ENCODE measurements at places on chromosomes 5 and 9.

- no peak for DNase-seq
Observed at GRCh38 chr5:177610770-177611445, 11.0 kb downstream of the B4GALT7 start.

- DNase-seq: no peak
Observed at GRCh38 chr9:123394291-123395235, 38.6 kb downstream of the CRB2 start.

DNA sequence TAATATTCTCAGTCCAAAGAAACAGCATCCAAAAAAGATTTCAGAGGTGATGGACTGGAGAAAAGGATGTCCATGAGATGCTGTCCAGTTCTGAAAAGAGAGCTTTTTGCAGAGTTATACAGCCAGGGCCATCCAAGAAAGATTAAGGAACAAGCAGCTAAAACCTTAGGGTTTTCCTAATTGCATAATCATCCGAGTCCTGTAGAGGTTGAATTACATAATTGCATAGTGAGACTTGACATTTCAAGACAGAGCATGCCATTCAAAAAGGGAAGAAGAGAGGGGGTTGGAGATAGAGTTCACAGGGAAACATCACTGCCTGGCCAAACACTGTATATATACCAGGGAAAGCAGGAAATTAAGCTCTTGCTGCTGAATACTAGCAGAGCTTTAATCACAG, 1729.2 kb upstream of the WWC1 start:
- peak; percentile 1 for DNase-seq

DNA sequence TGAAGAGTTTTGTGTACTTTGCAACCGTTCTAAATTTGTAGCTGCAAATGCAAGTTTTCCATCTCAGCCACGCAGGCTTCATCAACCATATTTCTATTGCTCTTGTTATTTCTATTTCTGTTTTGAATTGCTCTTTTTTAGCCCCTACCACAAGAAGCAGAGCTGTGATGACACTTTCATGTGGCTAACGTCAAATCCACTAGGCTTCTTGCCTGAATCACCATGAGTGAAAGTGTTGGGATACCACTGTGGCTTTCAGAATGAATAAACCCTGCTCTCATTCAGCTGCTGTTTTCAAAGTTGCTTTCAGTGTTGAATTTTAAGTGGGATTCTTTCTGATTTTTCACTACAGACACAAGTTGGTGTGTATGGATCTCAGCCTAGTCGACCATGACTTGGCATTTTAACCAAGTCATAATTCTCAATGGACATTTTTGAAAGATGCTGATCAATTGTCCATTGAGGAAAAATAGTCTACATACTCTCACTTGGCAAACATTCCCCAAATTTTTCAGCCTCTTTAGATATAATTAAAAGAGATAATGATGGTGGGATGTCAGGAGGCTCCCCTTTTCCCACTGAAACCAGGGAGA, 41.0 kb upstream of the MTAP start:
- no peak for DNase-seq

DNA sequence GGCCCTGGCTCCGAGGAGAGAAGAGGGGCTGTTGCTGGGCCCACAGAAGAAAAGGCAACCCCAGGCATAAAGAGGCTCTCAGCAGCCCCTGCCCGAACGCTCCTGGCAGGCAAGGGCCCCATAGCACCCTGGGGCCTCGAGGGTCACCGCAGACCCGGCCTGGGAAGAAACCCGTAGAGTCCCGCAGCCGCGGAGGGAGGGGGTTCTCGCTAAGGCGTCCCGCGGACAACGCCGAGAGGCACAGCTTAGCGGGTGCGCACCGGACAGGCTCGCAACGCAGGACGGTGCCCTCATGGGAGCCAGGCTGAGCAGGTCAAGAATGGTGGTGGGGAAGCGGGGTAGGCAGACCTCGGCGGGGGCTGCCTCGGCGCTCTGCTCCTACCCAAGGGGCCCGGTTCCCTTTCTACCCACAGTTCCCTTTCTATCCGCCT, 6.7 kb downstream of the PITX1 start:
- DNase-seq: no peak

DNA sequence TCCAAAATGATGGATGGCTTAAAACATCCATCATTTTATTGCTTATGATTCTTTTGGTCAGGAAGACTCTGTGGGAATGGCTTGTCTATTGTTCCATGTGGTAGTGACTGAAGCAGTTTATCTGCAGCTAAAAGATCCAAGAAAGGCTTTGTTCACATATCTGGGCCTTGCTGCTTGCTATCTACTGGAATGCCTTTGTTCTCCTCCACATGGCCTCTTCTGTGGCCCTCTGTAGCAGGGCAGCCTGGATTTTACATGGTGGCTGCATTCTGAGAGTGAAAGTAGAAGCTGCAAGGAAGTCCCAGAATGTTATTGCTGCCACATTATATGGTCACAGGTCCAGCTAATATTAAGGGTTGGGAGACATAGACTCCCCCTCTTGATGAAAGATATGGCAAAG, 35.1 kb downstream of the DMXL1 start:
- no peak for DNase-seq

GRCh38 chr9:84781458-84781857, 111.9 kb downstream of the NTRK2 start:
- peak; percentile 42 for DNase-seq

GRCh38 chr9:70765946-70766345, 351.5 kb upstream of the KLF9 start:
- DNase-seq: no peak

DNA sequence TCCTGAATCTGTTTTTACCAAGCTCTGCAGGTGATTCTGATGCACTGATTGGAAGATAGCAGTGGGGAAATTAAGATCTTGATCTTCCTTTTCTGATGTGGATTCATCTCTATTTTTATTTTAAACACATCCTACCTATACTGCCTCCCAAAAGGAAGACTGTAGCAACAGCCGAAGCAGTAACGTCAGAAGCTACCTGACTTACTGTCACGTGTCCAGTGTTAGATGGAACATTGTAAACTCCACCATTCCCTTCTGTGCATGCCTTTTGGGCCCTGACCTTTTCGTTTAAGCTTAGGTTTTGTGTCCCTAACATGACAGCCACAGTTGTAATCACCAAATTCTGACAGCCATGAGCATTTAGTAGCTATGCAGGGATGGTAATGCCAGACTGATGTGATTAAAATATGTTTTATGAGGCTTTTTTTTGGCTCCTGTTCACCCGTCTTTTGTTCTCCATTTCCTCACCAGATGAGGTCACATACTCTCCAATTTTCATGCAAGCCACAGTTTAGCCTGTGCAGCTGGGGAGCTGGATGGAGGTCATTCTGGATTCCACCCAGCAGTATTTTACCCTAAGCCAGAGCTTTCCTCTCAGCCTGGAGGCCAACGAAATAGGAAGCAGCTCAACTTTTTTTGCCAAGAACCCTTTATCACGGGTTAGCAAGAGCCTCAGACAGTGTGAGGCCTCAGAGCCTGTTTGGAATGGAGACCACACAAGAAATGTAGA, 15.6 kb upstream of the FOXD1 start:
- DNase-seq: no peak

- peak; percentile 37 for DNase-seq
Observed at GRCh38 chr9:35649431-35650340, 1.0 kb downstream of the SIT1 start.

GRCh38 chr9:126613651-126614050, at the start of gene LMX1B:
Gene LMX1B (plus strand): TSS chr9:126613928. CDS start chr9:126614450, 522 bp downstream.
- no peak for DNase-seq

GRCh38 chr5:151902215-151902614, 22.4 kb downstream of the GLRA1 start:
- DNase-seq: no peak
